ENCODE measurements at places on chromosomes 3 and 15.
A peak's percentile ranks its signal among the peaks of the same experiment; 100 is the strongest.

DNA sequence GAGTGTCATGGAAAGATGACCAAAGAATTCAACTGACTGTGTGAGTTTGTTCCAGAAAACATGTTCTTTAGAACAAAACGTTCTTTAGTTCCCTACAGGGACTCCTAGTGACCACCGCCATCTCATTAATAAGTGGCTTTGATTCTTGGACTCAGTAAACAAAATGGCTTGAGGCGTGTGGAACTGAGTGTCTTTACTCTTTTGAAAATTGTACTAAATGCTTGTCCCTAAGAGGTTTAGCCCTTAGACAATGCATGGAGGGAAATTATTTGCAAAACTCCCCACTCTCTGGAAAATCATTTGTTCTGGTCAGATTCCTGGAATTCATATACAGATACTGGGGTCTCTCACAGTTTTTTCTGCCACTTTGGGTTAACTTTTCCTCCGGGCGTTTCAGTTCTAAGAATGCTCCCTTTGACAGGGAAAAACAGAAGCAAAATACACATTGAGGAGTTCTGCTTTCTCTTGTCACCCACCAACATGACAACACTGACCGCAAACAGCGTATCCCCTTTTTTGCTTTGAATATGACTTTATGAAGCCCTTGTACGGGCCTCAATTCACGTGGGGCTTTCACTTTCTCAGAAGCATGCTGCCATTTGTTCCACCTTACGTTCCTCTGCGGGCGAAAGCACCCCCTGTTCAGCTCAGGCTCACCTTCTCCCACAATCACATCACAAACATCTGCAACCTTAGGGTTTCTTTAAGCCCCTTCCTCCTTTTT lies 15.3 kb upstream of the NRROS start:
- no peak for DNase-seq

- peak; percentile 93 for DNase-seq
Measured at GRCh38 chr3:138361561-138361971, 13.2 kb downstream of the MRAS start.

DNA sequence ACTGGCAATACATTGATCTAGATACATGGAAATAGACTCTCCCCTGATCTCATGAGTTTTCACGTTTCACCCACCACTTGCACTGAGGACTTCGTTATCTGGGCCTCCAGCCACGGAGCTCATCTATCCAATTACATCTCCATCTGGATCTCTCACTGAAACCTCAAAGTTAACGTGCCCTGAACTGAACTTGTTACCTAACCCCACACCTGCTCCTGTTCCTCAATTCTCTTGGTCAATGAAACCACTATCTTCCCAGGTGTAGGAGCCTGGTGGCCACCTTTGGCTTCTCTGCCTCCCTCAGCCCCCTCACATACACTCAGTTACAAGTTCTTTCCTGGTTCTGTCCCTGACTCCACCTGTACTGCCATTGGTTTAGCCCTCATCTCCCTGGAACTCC lies 9.7 kb downstream of the DGKG start:
- no peak for DNase-seq

- DNase-seq: no peak
Measured at GRCh38 chr3:69179740-69180372, 57.5 kb upstream of the LMOD3 start.

- DNase-seq: no peak
Measured at GRCh38 chr3:33117461-33117860, 3.6 kb downstream of the CRTAP start.

DNA sequence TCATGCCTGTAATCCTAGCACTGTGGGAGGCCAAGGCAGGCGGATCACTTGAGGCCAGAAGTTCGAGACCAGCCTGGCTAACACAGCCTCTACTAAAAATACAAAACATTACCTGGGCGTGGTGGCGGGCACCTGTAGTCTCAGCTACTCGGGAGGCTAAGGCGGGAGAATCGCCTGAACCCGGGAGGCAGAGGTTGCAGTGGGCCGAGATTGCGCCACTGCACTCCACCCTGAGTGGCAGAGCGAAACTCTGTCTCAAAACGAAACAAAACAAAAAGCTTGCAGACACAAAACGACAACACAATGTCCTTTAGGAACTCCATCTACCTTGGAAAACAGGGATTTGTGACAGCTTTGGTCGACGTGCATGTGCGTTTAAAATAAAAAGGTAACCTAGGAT lies 716 bp upstream of the KLHL24 start:
- no peak for DNase-seq

- no peak for DNase-seq
Measured at GRCh38 chr3:48024401-48024800, 8.2 kb upstream of the MAP4 start.
